Umbilical cord (tissue), 2 donors: ENCODE measurements at places on chromosomes 7 and 10.

GRCh38 chr7:119436882-119437281 is 836.1 kb upstream of the KCND2 start:
- DNase-seq: no peak

GRCh38 chr10:117249493-117250093 is 8.7 kb downstream of the SLC18A2 start:
- DNase-seq: no peak

DNA sequence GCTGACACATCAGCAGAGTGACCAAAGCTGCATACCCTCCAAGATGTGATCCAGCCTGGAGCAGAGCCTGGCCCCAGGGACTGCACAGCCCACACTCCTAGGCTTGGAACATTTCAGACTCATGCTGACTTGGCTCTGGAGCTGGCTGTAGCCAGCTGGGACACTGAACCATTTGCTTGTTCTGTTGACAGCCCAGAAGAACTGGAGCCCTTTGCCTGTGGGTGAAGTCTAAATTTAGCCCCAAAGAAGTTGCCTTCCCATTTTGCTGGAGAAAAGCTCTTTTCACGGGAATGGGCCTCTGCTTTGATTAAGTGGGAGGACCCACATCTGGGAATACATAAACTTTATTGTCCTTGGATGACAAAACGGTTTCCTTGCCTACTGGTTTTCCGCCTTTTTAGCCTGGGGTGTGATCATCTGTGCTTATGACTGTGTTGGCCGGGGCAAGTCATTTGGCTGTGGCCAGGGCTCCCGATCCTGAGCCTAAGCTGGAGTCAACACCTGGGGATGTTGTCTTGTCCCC is 186.2 kb upstream of the BMPER start:
- DNase-seq: no peak

DNA sequence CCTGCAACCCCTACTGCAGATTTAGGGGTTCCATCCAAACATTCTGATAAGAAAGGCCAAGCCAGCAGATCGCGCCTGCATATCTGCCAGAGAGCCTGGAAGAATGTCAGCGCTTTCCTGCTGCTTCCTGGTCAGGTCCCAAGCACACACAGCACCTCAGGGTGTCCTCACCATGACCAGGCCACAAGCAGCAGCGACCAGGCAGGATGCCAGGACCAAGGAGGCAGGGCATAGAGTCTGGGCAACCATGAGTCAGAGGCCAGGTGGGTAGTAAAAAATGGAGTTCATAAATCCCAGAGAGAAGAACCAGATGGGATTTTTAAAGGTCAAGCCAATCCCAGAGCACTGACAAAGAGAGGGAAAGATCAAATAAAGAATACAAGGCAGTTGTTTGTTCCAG is 5.5 kb upstream of the FAM131B start:
- no peak for DNase-seq

- DNase-seq: no peak
Measured at GRCh38 chr7:33666531-33666930, 238.8 kb upstream of the BMPER start.

DNA sequence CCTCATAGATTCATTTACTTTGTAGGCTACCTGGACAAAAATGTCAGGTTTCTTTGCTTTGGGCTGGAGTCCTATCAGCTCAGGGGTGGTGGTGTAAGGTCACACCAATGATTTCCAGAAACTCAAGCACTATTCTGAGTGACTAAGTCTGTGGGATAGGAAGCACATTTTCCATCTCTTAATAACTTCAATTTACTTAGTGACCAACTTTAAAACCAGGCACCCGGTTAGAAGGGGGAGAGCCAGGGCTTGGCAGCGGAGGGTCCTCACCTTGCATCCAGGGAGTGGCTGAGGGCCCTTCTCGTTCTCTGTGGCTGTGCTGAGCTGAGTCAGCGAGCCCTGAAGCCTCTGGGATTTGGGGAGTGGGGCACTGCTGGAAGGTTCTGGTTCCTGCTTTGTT is 6.7 kb downstream of the CHST3 start:
- DNase-seq: peak; percentile 25

- peak; percentile 92 for DNase-seq
Measured at GRCh38 chr7:20329389-20330238, 1.1 kb upstream of the ITGB8 start.

GRCh38 chr7:94434042-94434441 is 39.3 kb downstream of the COL1A2 start:
- DNase-seq: peak; percentile 43

DNA sequence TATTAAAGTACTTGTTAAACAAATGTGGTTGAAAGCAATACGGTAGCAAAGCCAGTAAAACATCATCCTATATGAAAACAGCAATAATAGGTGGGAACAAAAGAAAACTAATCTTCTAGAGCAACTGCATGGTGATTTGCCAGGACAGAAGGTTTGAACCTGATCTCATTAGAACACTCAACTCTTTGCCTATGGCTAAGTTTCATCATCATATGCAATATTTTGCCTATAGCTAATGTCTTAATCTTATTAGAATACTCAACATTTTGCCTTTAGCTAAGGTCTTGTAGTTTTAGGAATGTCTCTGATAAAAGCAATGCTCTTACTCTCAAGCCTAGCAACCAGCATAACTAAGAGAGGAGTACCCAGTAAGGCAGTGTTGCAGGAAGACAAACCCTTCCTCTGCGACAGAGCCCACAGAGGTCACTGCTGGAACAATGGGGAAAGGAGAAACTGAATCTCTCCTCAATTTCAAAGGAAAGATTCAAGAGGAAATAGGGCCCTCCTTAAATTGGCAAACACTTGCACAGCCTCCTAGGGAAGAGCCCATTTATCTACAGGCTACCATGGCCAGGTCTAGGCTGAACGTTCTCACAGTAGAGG is 38.3 kb downstream of the CADPS2 start:
- no peak for DNase-seq

DNA sequence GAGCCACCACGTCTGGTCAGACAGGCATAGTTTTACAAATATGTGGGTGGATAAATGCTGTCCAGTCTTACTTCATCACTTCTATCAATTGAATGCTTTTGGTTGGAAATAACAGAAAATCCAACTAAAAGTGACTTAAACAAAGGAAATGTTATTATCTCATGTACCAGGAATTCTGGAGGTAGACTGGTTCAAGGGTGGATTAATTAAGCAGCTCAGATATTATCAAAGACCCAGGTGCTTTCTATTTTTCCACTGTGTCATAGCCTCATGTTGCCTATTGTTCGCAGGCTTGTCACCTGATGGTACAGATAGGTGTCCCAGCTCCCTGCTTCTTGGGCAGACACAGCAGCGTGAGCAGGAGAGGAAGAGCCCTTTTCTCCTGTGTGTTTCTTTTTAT is 156.1 kb upstream of the CTBP2 start:
- DNase-seq: no peak

DNA sequence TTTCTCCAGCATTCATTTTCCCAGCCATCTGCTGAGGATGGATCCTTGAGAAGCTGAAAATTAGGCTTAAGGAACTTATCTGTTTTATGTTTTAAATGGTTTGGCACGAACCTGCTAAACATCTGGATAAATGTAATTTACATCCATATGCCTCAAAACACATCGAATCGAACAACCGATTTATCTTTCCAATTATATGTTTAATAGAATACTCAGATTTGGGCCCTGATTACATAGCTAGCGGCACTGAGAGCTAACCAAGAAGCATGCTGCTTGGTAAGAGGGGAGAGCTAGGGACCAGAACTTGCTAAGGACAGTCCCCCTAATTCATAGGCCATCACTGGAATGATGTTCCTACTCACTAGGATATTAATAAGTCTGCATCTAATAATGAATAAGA is 144.4 kb downstream of the BUB3 start:
- no peak for DNase-seq

- DNase-seq: peak; percentile 11
Measured at GRCh38 chr7:142866361-142867096, 11.7 kb downstream of the EPHB6 start.

GRCh38 chr10:4018054-4018511 is 233.1 kb upstream of the KLF6 start:
- DNase-seq: no peak

- no peak for DNase-seq
Measured at GRCh38 chr7:20264623-20265022, 47.4 kb upstream of the MACC1 start.

GRCh38 chr10:103491729-103492364 is 1.7 kb upstream of the NEURL1 start:
- DNase-seq: peak; percentile 97

DNA sequence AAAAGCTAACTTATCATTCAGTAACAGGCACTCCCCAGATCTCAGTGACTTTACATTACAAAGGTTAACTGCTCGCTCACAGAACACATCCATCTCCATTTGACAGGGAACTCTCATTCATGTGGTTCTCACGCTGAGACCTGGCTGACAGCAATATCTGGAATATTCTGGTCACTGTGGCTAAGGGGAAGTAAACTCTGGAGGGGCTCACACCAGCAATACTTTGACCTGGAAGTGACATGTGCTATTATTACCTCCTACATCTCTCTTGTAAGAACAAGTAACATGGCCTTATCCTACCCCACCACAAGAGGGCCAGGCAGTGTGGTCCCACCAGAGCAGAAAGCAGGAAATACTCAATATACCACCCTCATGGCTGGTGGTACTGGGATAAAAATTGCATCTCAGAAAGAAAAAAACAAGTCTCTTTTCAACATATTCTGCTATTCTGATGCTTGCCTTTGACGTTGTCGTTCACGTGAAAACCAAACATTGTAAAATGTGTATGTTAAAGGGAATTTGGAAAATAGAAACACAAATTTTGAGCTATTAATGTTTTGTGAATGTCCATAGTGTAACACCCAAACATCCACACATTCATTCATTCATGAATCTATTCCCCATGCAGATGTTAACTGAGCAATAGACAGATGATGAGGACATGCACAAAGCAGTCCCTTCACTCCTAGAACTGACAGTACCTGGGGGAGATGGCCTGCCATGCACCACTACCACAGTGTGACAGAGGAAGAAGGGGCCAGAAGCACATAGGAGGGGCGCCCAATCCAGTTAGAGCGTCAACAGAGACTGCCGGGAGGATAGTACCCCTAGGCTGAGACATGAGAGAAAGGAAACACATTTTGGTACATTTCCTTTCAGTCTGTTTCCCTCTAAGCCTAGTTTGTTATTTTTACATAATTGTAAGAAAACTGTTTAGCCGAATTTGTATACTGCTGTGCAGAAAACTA is 166.0 kb upstream of the SP4 start:
- DNase-seq: no peak

- DNase-seq: no peak
Measured at GRCh38 chr10:95282107-95282506, 8.7 kb downstream of the PDLIM1 start.

GRCh38 chr10:126525326-126525725 is 137.0 kb upstream of the ADAM12 start:
- no peak for DNase-seq

GRCh38 chr7:42709284-42709683 is 202.6 kb downstream of the C7orf25 start:
- no peak for DNase-seq

DNA sequence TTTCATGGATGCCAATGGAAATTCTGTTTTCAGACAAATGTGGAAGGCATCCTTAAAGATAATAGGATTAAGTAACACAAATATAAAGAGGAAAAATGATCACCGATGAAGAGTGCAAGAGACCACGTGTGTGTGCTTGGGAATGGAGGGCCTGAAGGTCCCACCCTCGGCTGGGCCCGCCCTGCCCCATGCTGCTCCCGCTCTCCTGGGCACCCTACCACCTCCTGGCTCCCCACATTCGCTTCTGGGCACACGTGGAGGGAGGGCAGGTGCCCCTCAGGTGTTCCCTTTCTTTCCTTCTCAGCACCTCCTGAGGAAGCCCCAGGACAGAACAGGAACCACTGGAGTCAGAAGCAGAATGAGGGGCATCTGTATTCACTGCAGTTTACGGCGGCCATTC is 367.6 kb downstream of the DNAJB6 start:
- no peak for DNase-seq

DNA sequence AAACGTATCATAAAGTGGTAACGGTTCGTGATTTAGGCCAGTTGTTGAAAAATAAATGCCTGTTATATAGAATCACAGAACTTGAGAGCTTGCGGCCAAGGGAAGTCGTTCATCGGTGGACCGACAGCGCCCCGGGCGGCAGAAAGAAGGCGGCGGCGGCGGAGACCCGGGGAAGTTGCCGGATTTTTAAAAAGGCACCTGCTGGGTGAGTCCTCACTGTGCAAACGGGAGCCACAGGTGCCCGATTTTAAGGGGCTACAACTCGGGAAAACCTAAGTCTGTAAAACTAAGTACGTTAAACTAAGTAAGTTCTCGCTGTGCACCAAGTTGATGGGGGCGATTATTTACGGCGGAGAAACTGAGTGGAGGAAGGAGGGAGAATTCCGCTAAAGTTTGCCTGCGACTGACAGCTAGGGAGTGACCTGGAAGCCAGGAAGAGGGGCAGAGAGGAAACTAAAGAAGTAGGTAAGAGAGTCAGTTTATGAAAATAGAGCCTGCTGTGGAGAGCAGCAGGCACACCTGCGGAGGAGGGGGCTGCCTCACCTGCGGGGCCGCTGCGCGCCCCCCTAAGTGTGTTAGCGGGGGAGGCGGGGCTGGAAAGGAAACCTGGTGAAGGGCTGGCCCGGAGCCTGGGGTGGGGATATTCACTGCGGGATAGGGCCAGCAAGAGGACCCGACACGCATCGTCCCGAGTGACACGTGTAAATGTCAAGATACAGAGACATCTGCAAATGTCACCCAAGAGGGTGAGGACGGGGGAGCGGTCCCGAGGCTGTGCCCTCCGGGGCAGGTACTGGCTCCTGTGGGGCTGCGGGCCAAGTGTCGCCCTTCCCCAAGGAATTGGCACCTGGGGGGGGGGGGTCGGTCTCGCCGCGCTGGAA is 996 bp downstream of the ADAM12 start:
- DNase-seq: peak; percentile 83

DNA sequence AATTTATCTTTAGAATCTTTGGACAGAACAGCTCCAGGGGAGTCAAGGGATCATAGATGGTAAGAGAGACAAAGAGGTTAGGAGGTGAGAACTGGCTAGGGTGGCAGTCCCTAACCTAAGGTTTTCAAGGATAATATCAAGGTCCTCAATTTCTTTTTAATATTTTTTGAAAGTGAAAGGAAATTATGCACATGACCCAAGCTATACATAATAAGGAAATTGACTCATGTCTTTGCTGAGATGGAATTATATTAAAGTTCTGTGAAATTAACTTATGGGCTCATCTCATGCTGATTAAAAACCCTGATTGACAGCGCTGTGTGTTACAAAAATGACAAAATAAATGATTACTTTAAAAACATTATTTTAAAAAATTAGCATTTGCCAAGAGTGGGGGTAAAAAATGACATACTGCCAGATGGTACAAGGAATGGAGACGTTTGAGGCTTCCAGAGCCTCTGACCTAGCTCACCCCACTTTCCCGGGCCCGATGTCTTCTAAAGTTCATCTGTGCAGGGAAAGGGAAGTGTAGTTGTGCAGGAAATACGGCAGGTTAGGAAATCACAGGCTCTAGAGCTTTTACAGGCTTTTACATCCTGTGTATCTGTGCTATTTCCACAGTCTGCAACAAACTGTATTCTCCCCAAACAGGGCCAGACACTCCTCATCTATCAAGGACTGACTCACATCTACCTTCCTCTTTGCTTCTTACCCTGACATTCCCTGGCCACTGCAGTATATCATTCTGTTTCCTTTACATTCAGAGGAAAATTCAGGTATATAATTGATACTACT is 185.6 kb upstream of the PRSS58 start:
- no peak for DNase-seq

- no peak for DNase-seq
Measured at GRCh38 chr7:55286666-55287065, 78.5 kb upstream of the LANCL2 start.
